ENCODE measurements at places on chromosomes 2 and 18. TPM values are rescaled to one million over a fixed set of nuclear protein-coding genes. Genes with fewer than 3 reads are reported as not detected.

DNA sequence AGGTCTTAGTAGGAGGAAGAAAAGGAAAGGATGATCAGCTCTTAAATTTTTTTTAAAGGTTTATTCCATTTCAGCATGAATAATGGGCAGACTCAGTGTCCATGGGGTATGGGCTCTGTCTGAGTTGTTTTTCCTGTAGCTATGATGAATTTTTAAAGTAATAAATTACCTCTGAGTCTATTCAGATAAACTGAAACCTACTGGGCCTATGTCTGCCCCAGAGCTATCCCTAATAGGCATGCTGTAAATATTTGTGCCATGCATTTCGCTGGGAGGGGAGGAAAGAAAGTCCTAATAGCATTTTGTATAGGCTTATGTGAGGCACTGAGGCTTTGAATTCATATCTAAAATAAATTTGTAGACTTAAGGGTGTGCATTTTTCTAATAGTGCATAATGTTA is 210.4 kb upstream of the BOD1L2 start:
- no peak for DNase-seq

DNA sequence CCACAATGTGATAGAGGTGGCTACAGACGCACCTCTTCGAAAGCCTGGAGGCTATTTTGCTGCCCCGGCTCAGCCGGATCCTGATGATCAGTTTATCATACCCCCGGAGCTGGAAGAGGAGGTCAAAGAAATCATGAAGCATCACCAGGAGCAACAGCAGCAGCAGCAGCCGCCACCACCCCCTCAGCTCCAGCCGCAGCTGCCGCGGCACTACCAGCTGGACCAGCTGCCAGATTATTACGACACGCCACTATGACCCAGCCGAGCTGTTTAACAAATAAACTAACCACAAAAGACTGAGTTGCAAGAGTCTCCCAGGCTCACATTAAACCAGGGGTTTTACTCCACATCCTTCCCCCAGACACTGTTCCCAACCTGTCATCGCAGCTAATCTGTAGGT is 263.8 kb downstream of the PHLPP1 start:
- DNase-seq = no peak

DNA sequence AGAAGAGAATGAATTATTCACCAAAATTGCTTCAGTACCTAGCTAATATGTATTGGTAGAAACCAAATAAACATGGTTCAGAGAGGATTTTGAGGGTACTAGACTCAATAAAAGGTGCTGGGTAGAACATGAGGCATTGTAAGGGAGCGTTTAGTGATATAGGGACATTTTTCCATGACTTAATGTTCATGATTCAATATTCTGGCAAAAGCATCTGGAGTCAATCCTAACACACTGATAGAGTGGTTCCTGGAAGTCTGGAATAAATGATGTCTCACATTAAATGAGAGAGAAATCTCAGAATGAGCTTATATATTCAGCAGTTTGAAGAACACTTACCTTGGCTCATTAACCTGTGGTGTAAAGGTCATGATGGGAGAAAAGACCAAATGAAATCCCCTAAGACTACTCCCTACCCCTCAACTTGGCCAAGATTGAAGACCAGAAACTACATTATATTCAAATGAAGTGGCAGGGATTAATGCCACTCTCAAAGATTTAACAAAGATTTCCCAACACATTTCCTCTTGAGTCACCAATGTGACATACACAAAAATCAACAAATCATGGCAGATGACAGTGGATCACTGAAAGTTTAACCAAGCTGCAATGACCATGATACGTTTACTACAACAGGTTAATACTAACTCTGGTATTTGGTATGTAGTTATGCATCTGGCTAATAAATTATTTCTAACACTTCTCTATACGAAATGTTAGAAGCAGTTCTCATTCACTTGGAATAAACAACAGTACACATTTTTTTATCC is 309.5 kb downstream of the SATB2 start:
- DNase-seq = no peak

DNA sequence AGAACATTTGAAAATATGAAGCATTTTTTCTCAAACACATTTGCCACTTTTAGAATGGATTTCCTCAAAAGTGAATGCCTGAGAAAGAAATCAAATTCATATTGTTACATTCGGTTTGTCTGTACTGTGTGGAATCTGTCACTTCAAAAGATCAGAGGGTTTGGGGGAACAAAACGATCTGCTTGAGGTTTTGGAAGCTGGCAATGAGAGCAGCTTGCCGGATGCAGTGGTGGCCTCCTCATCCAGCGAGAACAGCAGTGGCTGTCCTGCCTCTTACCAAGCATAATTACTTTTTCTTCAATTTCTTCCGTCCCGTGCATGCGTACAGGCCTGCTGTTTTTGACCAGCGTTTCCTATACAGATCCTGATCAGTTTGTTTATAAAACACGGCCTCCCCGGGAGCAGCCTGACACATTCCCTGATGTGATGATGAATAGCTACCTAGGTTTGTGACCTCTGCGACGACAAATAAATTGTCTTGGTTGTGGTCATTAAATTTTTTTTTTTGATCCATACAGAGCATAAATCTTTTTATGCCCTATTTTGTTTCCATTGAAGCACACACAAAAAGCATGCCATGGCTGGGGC is 45.2 kb downstream of the ITGA6 start:
- no peak for DNase-seq

GRCh38 chr18:32362484-32362883 is 108.2 kb downstream of the GAREM1 start:
- DNase-seq = no peak

GRCh38 chr2:17482651-17483050 is 35.6 kb downstream of the RAD51AP2 start:
- no peak for DNase-seq

MC2R gene
- total RNA-seq = not detected

GRCh38 chr2:168568476-168569267 is 112.6 kb downstream of the CERS6 start:
- DNase-seq = no peak

DNA sequence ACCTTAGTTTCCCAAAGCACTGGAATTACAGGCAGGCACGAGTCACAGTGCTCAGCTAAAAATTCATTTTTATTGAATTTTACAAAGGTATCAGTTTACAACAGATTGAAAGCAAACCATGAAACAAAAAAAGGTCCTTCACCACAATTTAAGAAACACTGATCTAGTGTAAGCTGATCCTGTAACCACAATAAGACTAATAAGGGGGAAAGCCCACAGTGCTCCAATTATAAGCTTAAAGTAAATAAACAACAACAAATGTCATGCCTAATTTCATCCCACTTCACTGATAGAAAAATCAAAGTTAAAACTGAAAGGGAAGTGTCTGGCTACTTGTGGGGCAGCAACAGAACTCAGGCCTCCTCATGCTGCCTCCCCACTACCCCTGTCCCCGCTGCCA is 49.2 kb downstream of the ICA1L start:
- no peak for DNase-seq

FAM168B gene
- 81.0 TPM for total RNA-seq

C1QL2 gene
- total RNA-seq = not detected

- no peak for DNase-seq
Observed at GRCh38 chr2:159326569-159327255, 40.2 kb upstream of the WDSUB1 start.

ALPI gene
- total RNA-seq = not detected

DNA sequence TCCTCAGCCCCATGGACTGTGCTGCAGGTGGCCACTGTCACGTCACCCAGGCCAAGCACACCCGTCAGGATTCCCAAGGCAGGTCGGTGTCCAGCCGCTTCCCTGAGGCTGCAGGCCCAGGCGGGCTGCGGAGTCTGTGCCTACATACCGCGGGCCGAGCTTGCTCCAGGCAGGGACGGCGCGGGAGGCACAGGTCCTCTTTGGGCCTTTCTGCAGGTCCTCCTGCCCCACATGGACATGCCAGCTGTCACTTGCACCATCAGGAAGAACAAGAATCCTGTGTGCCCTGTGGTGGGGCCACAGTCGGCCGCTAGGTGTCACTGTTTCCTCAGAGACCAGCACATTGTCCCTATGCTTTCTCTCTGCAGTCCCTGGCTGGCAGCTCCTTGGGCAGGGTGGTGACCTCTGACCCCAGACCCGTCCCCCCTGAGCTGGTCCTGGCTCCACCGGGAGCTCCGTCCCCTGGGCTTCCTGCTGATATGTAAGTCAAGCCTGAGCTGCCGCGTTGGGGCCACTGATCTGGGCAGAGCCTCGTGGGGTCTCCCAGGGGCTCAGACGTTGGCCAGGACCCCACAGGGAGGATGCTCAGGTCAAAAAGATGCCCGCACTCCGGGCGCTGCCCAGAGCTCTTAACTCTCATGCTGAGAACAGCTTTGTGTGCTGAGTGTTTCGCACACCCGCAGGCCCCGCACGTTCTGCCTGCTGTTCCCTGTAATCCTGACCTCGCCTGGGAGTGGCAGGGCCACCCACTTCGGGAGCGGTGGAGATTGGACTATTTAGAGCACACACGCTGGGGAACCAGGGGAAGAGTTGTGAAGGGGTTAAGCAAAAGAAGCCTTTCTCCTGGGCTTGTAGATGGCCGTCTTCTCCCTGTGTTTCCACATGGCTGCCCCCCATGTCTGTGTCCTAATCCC is 17.3 kb upstream of the AGXT start:
- DNase-seq = peak; percentile 76

SERPINB13 gene
- total RNA-seq = not detected

CXCR2 gene
- not detected for total RNA-seq

DNA sequence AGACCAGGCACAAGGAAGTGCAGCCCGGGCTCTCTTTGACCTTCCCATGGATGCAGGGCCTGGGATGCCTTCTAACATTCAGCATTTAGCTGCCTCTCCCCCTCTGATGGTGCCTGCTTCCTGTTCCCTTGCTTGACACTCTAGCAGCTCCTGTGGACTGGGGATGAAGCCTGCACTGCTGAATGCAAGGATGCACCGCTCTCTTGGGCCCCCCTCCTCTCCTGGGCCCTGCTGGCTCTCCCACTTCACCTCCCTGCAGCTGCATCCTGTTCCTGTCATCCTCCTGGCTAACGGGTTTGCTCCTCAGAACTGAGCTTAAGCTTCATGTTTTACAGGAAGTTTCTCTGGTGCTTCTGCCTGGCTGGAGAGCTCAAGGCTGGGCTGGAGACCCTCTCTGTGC is 254.1 kb downstream of the TSN start:
- no peak for DNase-seq

- no peak for DNase-seq
Observed at GRCh38 chr18:77373730-77374445, 124.2 kb downstream of the GALR1 start.

All from CD4-positive, alpha-beta memory T cell (primary cell).